Right cardiac atrium (tissue), 5 donors: ENCODE measurements at places on chromosomes 2 and 18.

- DNase-seq, result no peak
Observed at GRCh38 chr2:146623771-146624170, 1221.1 kb upstream of the ACVR2A start.

- no peak for DNase-seq
Observed at GRCh38 chr2:33202641-33203522, 256.1 kb downstream of the LTBP1 start.

DNA sequence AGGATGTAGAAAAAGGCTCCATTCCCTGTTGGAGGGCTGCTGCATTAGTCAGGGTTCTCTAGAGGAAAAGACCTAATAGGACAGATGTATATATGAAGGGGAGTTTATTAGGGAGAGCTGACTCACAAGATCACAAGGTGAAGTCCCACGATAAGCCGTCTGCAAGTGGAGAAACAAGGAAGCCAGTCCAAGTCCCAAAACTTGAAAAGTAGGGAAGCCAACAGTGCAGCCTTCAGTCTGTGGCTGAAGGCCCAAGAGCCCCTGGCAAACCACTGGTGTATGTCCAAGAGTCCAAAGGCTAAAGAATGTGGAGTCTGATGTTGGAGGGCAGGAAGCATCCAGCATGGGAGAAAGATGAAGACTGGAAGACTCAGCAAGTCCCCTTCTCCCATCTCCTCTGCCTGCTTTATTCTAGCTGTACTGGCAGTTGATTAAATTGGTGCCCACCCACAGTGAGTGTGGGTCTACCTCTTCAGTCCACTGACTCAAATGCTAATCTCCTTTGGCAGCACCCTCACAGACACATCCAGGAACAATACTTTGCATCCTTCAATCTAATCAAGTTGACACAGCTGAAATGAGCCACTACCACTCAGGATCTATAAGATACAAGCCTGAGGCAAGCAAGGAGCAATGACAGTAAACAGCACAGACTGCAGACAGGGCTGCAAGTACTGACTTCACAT, 30.0 kb upstream of the ATG16L1 start:
- DNase-seq, result no peak

DNA sequence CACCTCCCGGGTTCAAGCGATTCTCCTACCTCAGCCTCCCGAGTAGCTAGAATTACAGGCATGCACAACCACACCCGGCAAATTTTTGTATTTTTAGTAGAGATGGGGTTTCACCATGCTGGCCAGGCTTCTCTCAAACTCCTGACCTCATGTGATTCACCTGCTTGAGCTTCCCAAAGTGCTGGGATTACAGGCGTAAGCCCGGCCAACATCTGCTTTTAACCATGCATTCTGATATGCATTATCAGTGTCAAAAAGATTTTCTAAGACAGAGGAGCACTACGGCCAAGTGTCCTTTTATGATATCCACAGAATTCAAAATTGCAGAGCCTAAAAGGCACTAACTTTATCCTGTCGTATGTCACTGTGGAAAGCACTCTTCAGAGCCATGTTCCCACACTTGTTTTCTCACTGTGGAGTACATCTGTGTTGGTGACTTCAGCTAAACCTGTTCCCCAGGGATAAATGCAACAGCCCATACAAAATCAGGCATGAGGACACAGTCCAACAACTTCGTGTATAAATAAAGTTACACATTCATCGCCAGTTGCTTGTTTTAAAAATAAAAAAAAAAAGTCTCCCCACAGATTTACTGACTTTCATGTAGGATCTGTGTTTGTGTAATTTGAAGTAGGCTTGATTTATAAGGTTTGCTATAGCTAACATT, 56.4 kb downstream of the STK25 start:
- DNase-seq, result no peak

DNA sequence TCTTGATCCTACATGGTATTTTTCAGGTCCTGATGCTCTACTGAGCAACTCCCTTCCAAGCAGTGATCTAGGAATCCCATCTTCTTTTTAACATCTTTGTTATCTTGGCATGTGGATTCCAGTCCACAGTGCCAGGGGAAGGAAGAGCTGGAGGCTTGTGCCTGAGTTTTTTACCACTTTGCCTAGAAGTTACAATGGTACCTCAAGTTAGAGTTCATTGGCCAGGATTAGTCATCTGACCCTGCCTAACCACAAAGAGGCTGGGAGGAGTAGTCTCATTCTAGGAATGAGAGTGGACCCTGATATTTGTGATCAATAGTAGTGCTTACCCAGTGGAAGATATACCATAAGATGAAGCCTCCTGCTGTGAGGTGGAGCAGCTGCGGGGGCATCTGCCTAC, 109.3 kb downstream of the ADCYAP1 start:
- DNase-seq, result no peak

GRCh38 chr2:3612639-3613523, 18.0 kb downstream of the COLEC11 start:
- DNase-seq, result no peak

DNA sequence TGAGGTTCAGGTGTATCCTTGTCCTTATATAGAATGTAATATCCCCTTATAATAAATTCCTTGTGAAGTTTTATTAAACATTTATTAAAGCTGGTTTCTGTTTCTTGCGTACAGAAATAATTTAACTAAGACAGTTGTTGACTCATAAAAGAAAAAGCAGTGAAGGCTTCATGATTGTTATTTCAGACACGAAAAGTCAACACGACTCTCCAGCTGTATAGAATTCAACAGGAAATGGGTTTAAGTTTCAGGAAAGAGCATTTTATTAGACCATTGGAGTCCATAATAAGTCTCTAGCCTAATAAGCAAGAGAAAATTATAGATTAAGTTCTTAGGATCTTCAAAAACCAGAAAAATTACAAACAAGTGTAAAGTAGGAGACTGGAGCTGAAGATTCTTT, 62.2 kb downstream of the KCNE4 start:
- no peak for DNase-seq

DNA sequence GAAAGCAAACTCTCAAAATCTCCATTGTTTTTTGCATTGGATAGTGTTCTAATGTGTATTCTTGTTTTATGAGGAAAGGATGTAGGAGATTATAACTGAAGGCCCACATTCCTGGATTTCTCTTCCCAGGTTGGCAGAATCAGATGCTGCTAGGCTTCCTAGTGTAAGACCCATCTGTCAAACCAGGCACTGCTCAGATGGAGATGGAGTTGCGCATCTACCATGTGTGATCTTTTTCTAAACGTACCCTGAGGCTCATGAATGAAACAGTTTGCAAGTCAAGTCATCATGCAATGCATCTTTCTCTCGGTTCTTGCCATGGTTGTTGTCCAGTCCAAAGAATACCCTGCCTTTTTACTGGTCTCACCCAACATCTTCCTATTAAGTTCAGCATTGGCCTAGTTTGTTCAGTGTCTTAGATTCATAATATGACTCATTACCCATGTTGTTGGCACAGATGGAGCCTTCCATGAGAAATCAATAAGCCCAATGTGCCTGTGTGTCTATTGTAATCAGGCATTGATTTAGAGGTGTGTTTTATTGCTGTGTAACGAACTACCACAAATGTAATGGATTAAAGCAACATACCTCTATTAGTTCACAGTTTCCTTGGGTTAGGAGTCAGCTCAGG, 127.4 kb downstream of the NYAP2 start:
- DNase-seq, result no peak

GRCh38 chr18:59904011-59904601, 4.3 kb downstream of the PMAIP1 start:
- no peak for DNase-seq

DNA sequence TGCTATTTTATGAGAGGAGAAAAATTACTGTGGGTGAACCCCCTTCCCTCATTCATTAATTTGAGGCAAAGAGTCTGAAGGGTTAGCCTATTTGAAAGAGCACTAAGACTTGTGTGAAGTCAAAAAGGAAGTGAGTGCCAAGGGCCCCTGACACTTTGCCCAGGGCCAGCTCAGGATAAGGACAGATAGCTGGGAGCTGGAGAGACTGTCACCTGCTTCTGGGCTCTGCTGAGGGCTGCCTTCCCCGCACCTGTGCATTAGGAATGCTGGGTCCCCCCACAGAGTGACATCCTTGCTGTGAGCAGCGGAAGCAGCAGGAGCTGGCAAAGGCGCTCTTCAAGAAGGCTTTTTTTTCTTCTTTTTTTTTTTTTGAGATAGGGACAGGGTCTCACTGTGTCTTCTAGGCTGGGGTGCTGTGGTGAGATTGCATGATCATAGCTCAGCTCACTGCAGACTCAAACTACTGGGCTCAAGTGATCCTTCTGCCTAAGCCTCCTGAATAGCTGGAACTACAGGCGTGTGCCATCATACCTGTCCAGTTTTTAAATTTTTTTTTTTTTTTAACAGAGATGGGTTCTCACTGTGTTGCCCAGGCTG, 148.3 kb downstream of the AQP4 start:
- DNase-seq, result no peak

DNA sequence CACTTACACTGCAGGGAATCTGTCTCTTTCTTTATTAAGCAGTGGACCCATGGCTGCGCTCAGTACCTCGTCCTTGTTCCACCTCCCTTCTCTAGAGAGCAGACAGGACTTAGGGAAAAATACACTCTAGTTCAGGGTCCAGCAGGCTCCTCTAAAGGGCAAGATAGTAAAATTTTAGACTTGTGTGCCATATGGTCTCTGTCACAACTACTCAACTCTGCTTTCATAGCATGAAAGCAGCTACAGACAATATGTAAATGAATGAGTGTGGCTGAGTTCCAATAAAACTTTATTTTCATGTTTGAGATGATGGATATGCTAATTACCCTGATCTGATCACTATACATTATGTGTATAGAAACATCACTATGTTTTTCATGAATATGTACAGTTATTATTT, 163.1 kb downstream of the BABAM2 start:
- no peak for DNase-seq

DNA sequence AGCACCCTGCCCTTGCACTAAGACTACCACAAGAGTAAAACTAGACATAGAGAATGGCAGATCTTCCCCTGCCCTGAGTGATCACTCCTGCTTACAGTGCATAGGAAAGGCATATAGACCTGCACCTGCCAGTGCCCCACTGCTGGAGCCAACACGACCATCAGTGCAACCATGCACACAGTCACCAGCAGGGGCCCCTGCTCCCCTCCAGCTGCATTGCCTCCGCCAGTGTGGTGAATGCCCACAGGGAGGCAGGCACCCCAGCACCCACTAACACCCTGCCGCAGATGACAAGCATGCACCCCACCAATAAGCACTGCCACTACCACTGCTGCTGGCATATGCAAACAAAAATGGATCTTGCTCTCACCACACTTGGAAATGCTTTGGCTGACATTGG, 478.8 kb downstream of the ADCYAP1 start:
- no peak for DNase-seq

GRCh38 chr18:29169599-29169998, 992.7 kb upstream of the CDH2 start:
- no peak for DNase-seq

- no peak for DNase-seq
Observed at GRCh38 chr2:39497082-39497801, 60.2 kb upstream of the MAP4K3 start.

DNA sequence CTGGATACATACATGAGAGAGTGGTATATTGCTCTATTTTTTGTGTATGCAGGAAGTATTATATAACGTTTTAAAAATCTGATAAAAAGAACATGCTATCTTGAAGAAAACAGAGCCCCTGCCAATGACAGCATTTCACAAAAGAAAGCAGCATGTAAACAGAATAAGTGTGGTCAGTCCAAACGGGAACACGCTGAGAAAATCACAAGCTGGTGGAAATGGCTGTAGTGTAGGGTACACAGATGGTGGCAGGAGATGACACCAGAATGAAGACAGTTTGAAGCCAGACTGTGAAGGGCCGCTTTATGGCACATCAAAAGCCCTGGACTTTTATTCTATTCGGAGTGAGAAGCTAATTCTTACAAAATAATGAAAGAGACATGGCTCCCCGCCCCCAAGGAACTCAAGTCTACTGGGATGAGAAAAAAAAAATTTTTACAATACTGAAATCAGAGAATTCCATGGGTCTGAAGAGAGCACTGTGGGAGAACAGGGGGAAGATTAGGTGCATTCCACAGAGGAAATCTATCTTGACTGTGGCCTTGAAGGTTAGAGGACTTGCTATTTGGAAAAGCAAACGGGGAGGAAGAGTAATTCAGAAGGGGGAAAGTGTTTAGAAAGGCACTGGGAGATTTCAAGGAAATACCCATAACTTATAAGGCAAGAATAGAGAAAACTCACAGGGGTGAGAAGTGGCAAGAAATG, 217.7 kb upstream of the SMAD7 start:
- DNase-seq, result no peak

DNA sequence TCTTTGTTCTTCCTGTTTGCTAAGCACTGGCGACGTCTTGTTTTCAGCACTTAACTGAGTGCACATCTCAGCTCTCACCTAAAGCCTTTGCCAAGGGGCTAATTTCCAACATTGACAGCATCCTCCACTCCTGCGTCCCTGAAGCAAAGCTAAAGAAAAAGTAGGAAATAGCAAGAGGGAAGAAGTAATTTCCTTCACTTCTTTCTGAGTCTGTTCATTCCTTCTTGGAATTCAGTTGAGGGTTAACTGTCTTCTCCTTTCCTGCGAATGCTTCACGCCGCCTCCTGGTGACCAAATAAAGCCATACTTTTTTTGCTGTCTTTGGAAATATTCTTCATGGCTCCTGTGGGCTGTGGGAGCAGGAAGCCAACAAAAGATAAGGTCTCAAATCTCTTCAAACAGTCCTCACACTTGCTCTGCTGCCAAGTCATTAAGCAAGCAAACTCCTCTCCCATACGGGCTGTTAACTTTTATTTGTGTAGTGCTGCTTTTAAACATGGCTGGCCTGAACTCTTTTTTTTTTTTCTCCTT, 100.9 kb downstream of the DPP10 start:
- peak; percentile 70 for DNase-seq

DNA sequence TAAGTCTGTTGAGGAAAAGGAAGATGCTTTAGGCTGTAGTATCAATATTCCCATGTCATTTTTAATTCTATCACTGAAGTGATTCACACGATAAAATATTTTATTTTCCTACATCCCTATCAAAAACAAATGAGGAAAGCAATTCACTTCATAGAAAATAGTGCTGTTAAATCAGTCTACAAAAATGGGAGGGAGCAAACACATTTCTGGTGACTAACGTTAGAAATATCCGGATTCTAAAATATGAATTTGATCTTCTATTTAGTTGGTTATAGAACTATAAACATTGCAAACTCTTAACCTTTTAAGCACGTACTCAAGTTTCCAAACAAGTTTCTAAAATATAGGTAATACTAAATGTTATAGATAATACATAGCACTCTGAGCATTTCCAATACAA, 20.8 kb downstream of the ATF2 start:
- DNase-seq, result no peak

DNA sequence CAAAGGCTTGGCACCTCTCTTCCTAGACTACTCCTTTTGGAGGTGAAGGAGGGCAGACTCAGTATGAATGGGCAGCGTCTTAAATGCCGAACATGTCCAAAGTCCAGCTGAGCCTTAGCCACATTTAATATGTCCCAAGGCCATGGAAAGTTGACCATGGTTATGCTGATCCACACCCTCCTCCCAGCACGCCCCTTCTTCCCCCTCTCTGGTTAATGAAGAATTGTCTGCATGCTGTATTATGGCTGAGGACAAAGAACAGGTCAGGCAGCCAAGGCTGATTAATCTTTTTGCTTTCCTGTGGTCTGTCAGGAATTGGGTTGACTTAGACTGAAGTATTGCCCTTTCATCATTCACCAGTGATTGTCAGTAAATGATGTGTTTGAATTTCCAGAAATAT, 5.8 kb upstream of the MYOM1 start:
- DNase-seq, result no peak

GRCh38 chr2:160291382-160291781, 91.3 kb upstream of the ITGB6 start:
- DNase-seq, result no peak
